Stimulated activated CD4-positive, alpha-beta T cell treated with anti-CD3 and anti-CD28 coated beads, Interleukin-1b, Interleukin-23, amount 100 ng/mL, for 1 hour (primary cell): ENCODE measurements at places on chromosomes 3 and 15.

- no peak for DNase-seq
Observed at GRCh38 chr15:51724673-51725072, 12.8 kb downstream of the LYSMD2 start.

DNA sequence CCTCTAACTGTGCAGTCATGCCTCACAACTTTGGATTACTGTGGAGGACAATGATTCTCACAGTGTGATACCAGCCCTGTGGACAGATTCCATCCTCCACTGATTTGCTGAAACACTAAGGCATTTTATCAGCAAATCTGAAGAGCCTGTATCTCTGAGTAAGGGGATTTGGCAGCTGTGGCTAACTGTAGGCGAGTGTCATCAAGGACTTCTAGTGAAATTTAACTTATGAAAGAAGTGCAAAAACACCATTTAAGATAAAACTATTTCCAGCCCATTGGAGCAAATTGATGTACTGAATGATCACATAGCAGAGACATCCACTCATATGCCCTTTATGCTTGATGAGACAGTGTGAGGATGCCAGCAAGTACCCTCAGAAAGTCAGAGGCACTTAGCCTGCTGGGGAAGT lies 13.9 kb upstream of the TMPRSS7 start:
- no peak for DNase-seq

DNA sequence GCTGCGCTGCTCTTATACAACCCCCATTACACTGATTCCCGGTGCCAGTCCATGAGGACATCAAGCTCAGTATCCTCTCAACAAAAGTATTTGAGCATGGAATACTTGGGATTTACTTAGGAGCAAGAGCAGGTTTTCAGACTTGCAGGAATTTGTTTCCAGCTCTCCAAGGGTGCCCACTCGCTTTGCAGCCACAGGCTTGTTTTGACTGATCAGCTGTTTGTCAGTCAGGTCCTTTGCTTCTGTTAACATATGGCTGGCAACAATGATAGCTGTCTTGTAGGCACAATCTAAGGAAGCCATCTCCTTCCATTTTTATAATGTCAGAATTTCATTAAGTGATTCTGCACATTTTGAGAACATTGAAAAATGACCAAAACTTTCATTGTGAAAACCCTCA lies 38.2 kb upstream of the MCF2L2 start:
- no peak for DNase-seq

DNA sequence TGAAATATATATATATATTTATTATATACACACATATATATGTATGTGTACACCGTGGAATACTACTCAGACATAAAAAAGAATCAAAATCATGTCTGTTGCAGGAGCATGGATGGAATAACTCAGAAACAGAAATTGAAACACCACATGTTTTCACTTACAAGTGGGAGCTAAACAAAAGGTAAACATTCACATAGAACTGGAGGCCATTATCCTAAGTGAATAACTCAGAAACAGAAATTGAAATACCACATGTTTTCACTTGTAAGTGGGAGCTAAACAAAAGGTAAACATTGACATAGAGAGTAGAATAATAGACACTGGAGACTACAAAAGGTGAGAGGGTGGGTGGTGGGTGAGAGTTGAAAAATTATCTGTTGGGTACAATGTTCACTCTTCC lies 171.5 kb upstream of the GOLIM4 start:
- no peak for DNase-seq

- DNase-seq, result no peak
Observed at GRCh38 chr3:116039651-116039985, 405.7 kb downstream of the LSAMP start.

- DNase-seq, result no peak
Observed at GRCh38 chr3:111723293-111724215, 128.4 kb upstream of the ZBED2 start.

- DNase-seq, result no peak
Observed at GRCh38 chr3:113659101-113659541, 37.3 kb downstream of the USF3 start.

DNA sequence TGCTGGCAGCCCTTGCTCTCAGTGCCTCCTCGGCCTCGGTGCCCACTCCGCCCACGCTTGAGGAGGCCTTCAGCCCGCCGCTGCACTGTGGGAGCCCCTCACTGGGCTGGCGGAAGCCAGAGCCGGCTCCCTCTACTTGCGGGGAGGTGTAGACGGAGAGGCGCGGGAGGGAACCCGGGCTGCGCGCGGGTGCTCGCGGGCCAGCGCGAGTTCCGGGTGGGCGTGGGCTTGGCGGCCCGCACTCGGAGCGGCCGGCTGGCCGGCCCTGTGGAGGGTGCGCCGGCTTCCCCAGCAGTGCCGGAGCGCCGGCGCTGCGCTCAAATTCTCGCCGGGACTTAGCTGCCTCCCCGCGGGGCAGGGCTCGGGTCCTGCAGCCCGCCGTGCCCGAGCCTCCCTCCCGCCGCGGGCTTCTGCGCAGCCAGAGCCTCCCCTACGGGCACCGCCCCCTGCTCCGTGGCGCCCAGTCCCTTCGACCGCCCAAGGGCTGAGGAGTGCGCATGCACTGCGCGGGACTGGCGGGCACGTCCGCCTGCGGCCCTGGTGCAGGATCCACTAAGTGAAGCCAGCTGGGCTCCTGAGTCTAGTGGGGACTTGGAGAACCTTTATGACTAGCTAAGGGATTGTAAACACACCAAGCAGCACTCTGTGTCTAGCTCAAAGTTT lies 231.5 kb downstream of the EFHB start:
- no peak for DNase-seq

DNA sequence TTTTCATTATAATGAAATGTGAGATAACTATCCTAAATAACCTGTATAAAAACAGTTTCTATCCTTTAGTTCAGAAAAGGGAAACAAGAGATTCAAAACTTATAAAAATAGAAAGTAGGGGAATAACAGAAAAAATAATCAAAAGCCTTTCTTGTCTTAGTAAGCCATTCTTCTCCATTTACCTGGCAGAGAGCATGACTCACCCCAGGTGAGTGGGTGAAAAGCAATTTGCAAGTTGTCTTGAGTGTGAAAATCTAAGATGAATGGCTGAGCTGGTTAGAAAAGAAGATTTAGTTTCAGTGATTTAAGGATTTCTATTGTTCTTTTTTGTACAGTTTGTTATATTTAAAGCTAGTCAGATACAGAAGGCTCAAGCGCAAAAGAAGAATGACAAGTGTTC lies 702.0 kb downstream of the GRM7 start:
- DNase-seq, result no peak

GRCh38 chr15:51782357-51782896 lies 31.0 kb downstream of the TMOD2 start:
- no peak for DNase-seq

- no peak for DNase-seq
Observed at GRCh38 chr15:77048135-77048876, 22.6 kb downstream of the TSPAN3 start.

- no peak for DNase-seq
Observed at GRCh38 chr3:65783117-65783516, 255.6 kb downstream of the MAGI1 start.

DNA sequence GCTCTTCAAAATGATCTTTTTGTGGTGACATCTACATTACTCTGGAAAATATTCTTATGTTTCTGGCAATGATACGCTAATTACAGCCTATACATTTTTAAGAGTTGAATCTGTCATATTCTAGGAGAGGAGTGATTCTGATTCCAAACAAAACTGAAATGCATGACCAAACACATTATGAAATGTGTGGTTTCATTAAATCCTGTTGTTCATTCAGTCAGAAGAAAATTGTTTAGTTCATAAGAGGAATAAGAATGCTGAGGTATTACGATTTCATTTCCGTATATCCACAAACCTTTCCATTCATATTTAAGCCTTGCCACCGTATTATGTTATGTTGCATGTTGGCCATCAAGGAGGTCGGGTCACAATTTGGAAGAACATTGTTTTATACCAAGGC lies 345.1 kb downstream of the FEZF2 start:
- DNase-seq, result no peak

DNA sequence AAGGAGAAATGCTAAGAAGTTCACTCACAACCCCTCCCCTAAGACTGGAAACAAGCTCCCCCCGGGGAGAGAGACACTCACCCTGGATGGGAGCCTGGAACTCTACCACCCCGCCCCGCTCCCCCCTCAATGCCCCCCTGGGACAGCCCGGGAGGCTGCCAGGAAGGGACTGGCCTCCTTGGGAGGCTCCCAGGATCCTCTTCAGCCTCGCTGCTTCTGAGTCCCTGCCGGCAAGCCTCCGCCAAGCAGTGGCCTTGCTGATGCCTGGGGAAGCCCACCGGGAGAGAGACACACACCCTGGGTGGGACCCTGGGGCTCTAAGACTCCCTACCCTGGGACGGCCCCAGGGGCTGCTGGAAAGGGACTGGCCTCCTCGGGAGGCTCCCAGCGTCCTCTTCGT lies 33.4 kb downstream of the CPEB1 start:
- no peak for DNase-seq

DNA sequence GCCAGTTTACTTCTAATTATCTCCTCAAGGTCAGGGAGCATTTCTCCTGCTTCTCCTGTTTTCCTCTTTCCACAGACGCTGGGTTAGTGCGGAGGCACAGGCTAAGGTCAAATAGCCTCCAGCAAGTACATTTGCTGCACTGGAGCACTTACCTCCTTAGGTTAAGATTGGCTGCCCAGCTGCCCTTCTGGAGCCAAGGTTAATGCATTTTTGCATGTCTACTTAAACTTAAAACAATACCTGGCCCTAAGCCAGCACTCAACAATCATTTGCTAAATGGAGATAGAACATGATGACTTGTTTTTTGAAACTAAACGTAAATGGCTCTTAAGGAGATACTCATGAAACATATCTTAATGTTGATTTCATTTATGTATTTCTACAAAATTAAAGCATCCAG lies 83.5 kb downstream of the SSR3 start:
- no peak for DNase-seq

GRCh38 chr3:64627471-64628321 lies 60.1 kb downstream of the ADAMTS9 start:
- no peak for DNase-seq

GRCh38 chr15:31488437-31489204 lies 162.0 kb downstream of the KLF13 start:
- no peak for DNase-seq

DNA sequence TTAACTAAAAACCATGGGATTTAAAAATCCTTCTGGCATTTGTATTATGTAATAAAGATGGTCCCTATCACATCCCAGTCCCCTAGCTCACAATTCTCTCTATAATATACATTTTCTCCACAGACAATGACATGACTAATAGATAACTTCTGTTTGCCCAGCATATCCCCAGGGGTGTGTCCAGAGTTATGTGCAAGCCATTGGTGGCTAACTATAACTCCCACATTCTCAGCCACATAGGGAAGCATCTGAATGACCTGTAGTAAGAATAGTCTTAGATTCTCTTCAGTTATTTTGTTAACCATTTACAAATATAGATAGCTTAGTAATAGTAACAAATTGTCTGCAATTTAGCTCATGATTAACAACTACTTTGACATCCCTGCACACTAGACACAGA lies 52.2 kb upstream of the RBSN start:
- no peak for DNase-seq

DNA sequence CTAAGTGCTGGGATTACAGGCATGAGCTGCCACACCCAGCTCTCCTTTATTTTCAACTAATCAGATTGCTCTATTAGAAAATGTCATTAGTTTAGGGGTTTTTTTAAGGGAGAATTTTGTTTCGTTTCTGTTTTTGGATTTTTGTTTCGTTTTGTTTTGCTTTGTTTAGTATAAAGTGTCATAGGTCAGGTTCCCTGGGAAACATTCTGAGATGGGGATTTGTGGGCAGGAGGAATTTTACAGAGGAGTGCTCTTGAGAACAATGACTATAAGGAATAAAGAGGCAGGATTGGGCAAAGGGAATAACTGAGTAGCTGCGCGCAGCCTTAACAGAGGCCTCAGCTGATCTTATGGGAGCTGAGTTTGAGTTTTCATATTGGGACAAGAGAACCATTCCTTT lies 86.8 kb upstream of the NR2F2 start:
- DNase-seq, result no peak
